ENCODE measurements at places on chromosomes 2 and 18. TPM values are rescaled to one million over a fixed set of nuclear protein-coding genes. Genes with fewer than 3 reads are reported as not detected.

DNA sequence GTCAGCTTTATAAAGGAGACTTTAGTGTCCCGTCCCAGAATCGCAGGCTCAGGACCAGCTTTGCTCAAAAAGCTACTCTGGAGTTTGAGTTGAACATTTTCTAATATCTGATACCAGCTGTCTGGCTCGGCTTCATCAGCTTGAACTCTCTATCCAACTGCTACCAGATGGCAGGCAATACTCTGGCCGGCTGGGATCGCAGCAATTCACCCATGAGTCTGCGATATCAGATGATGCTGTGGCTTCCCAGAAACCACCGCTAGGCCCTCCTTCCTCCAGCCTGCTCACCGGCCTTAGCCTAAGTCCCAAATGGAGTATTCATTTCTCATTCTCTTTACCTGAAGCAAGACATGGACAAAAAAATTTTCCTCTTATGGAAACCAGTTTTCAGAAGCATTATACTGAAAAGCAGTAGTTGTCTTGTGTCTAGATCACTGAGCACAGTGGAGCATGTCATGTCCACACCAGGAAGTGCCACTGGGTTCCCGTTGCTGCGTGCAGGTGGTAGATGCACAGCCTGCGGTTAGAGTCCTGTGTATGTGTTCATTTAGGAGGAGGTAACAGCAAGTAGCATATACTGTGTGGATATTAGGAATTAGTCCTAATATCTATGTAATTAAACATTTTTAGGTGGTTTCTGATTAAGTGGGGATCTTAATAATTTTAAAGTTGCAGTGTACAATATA is 162.0 kb upstream of the SOX11 start:
- DNase-seq, result no peak

SGPP2 gene
- 13.0 TPM for total RNA-seq

GRCh38 chr18:79658366-79658765 is 21.2 kb upstream of the CTDP1 start:
- DNase-seq, result no peak

- no peak for DNase-seq
Observed at GRCh38 chr2:200087451-200087850, 132.1 kb downstream of the MAIP1 start.

LIMS3 gene
- total RNA-seq, result 4.4 TPM
